Coronary artery (tissue), 2 donors: ENCODE measurements at places on chromosomes 12 and 14.

- DNase-seq: no peak
These were observed 56.4 kb upstream of the RNU6-8 start for GRCh38 chr14:32259368-32260013.

GRCh38 chr12:50507930-50508329 is 3.1 kb downstream of the DIP2B start:
- DNase-seq: no peak

- DNase-seq: no peak
These were observed 369 bp downstream of the DEPDC4 start for GRCh38 chr12:100266585-100266834.

GRCh38 chr14:26026384-26026783 is 571.4 kb downstream of the NOVA1 start:
- DNase-seq: no peak

- no peak for DNase-seq
These were observed 106.6 kb downstream of the DYRK2 start for GRCh38 chr12:67754933-67755697.
